CD8-positive, alpha-beta T cell (primary cell): ENCODE measurements at places on chromosomes 12 and 14. TPM values are rescaled to one million over a fixed set of nuclear protein-coding genes. Genes with fewer than 3 reads are reported as not detected.
A peak's percentile ranks its signal among the peaks of the same experiment; 100 is the strongest.

DNA sequence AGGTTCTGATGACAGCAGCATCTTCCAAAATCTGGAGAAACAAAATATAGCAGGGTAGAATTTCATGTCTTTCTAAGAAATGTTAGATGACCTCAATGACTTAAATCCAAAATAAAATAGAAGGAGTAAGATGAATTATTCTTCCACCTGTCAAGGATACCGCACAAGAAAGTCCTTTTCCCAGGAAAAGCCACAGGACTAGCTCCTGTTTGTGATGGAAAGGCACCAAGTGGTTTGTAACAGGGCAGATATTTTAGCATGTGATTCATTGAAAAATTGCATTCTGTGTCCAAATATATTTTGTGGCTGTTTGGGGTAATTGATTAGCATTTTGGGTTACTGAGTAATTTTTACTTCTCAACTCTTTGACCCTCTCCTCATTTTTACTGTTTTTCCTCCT, 2.7 kb downstream of the CD163L1 start:
- no peak for DNase-seq

DNA sequence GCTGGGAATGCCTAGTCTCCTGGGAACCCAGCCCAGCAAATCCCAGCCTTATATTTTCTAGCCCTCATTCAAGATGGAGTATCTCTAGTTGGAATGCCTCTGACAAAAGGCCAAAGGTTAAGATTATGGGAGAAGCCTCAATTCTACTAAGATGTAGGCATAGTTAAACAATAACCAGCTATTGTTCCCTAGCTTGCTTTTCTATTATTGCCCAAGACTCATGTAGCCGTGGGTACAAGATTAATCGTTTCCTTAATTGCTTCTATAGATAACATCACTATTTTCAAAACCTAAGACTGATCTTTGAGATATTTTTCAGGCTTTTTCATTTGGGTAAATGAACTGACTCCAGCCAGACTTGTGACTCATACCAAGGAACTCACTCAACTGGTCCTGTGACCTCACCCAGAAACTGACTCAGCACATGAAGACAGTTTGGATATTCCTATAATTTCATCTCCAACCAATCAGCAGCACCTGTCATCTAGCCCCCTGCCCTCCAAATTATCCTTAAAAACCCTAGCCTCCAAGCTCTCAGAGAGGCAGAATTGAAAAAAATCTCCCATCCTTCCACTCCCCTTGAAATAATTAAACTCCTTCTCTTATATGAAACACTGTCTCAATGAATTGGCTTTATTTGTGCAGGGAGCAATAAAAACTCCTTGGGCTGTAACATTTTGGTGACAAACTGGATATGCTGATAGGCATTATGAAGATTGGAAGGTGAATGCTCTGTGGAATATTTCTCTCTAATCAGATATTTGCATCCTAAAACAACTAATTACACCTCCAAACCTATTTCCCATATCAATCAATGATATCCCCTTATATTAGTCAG, 589.0 kb downstream of the C12orf50 start:
- no peak for DNase-seq

DNA sequence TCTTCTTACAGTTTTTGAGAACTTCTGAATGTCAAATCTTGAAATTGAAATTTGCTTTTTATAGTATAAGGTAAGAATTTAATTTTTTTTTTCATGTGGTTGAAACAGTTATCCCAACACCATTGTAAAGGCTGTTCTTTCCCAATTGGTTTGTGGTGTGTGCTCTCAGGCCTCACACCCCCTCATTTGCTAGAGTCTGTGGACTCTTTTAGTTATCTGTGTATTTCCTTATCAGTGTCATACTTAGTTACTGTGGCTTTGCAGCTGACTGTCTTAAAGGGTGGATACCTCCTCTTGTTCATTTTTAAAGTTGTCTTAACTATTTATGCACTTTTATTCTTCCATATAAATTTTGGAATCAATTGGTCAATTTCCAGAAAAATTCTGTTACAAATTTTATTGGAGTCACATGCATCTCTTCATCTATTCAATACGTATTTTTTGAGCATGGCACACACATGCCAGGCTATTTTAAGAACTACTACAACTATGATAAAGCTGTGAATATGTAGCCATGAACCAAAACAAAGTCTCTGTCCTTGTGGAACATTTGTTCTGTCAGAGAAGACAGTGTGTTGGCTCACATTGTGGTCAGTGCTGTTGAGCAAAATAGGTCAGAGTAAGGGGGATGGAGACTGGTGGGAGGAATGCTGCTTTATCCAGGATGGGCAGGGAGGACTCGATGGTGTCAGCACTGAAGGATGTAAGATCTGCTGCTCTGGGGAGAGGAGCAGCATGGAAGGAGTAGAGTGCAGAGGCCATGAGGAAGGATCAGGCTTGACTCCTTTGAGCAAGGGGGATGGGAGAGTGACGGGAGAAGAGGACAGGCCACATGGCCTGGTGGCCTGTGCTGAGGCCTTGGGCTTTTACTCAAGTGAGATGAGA, 24.1 kb downstream of the FGF23 start:
- DNase-seq = no peak

GRCh38 chr12:101696251-101697196, 916 bp upstream of the CHPT1 start:
- peak; percentile 11 for DNase-seq

GRCh38 chr12:8699714-8700113, 1.9 kb downstream of the RIMKLB start:
- no peak for DNase-seq

DNA sequence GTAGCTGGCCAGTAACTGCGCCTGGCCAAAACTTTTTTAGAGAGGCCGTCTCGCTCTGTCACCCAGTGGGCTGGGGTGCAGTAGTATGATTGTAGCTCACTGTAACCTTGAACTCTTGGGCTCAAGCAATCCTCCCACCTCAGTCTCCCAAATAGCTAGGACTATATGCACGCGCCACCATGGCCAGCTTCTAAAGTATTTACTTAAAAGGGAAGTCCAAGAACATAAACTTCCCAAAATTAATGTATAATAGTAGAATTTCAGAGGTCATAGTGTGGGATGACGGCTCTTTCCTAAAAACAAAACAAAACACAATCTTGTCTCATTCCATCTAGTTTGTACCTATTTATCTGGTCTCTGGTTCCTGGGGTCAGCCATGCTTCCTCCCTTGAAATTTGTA, 42.2 kb upstream of the FOS start:
- no peak for DNase-seq

GRCh38 chr12:122840580-122841513, 5.6 kb downstream of the HIP1R start:
- DNase-seq = no peak

- no peak for DNase-seq
Measured at GRCh38 chr14:99512110-99512449, 30.9 kb downstream of the CCNK start.

DNA sequence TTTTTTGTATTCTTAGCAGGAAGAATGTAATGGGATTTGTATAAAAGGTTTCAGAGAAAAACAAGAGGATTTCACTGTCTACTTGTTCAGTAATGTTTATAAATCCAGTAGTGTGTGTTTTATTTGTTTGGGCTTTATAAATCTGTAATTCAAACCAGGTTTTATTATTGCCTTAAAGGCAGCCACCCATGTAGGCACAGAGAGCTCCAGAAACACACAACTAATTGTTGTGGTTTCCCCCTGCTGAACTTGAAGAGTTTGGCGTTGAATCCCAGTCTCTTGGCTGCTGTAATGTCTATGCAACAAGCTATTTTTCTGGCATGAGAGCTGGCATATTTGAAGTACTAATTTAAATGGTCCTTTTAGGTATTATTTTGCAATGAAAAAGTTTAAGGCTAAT, 63.4 kb upstream of the SLCO1C1 start:
- no peak for DNase-seq

GRCh38 chr14:53545217-53545616, 392.1 kb upstream of the DDHD1 start:
- no peak for DNase-seq

GRCh38 chr12:109734219-109735000, 20.8 kb downstream of the FAM222A start:
- peak; percentile 10 for DNase-seq

- no peak for DNase-seq
Measured at GRCh38 chr14:33588771-33589170, 362.1 kb downstream of the EGLN3 start.

- DNase-seq = no peak
Measured at GRCh38 chr12:77549383-77550128, 281.1 kb upstream of the NAV3 start.

DNA sequence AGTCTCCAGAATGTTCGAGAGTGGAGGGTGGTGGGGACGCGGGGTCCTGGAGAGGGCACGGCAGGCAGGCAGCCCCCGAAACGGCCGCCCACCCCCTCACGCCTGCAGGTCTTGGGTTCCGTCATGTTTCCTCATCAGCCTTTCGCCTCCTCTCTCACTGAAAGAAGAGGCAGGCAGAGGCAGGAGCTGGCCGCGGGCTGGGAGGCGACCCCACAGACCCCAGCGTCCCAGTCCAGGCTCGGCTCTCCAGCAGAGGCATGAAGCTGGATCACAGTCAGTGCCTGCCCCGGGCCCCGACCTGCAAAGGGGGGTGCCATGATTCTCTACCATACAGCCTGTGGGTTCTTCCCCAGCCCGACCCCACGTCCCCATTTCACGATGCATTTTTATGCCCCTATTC, 13.4 kb downstream of the GALNT9 start:
- no peak for DNase-seq

DNA sequence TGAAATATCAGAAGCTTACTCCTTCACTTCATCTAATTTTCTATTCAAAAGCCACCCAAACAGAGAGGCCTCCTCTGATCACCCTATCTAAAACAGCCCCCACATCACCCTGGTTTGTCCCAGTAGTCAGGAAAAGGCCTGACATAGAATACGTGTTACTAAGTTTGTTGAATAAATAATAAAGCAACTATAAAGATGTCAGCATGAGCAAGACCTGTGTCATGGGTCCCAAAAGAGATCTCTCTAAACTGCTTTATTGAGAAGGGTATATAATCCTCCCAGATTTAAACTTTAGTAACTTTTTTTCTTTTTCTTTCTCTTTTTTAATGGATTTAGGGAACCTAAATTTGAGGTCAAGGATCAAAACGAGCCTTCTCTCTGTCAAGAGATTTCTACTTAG, 27.4 kb upstream of the C12orf50 start:
- no peak for DNase-seq

DNA sequence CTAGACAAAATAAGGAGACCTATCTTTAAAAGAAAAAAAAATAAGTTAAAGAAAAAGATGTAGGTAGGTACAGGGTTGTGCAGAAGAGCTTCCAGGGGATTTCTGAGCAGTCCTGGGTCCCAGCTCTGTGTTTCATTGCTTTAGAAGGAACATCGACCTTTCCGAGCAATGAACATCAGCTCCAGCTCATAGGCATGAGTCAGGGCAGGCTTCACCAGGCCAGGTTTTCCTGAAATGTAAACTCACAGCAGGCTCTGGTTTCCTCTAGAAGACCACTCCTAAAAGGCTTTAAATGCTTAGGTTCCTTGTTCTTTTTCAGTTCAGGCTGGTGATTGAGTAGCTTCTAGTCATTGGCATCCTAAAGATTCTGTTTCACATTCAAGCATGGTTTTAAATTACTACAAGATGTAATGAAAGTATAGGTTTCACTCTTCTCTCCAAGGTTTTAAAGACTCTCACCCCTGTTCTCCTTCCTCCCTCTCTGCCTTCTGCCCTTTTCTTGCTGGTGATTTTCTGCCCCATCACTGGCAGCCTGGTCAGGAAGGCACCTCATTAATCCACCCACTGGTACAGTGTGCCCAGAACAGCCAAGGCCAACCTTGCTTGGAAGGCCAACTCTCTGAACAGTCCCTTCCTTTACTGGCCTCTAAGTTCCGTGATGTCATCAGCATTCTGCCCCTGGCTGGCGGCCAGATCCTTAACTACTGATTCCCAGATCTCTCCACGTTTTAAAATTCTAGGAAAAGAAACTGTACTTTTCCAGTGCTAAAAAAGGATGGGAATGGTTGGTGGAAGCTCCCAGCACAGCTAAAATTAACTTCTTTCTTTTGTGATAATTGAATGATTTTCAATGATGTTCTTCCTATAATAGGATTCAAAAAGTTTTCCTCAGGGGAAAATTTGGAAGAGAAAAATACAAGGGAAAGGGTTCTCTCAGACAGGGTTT, 109.4 kb upstream of the HIF1A start:
- no peak for DNase-seq

GRCh38 chr14:100537446-100538350, 49.5 kb downstream of the BEGAIN start:
- no peak for DNase-seq

Gene BCAT1
- total RNA-seq = 0.06 TPM

Gene IL22
- total RNA-seq = not detected

Gene WNT1
- 5.9 TPM for total RNA-seq

Gene RDH11
- 14.5 TPM for total RNA-seq

Gene TAS2R20
- total RNA-seq = 0.30 TPM

Gene ZNF664
- total RNA-seq = 17.9 TPM

Gene KLHL42
- 11.1 TPM for total RNA-seq

Gene RPS6KL1
- 10.8 TPM for total RNA-seq

Gene TAS2R8
- not detected for total RNA-seq

Gene CCDC63
- not detected for total RNA-seq

Gene EIF2S3B
- total RNA-seq = 1.1 TPM
